ENCODE measurements at places on chromosomes 12 and 14.

GRCh38 chr12:120686151-120686689 lies 729 bp upstream of the MLEC start:
- peak; percentile 95 for DNase-seq

- no peak for DNase-seq
Observed at GRCh38 chr12:131644481-131644880, 66.4 kb upstream of the SFSWAP start.

- DNase-seq, result no peak
Observed at GRCh38 chr12:123944696-123945095, 27.9 kb downstream of the CCDC92 start.

GRCh38 chr14:78631551-78631950 lies 461.4 kb downstream of the NRXN3 start:
- DNase-seq, result no peak

DNA sequence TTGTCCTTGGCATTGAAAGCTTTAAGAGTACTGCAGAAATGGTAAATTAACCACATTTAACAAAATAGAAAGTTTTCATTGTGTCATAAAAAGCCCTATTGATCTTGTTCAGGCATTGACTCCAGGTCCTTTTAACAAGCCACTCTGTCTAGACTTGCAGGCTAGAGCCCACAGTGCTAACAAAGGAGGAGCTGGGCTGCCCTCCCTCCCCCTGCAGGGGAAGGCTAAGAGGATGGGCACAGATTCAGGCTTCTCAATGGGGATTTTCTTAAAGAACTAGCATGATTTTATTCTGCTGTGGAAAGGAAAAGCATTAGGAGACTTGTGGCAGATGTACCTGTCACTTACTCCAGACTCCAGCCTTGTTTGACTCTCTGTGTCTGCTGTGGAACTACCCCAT lies 463.6 kb downstream of the NRXN3 start:
- DNase-seq, result peak; percentile 32

DNA sequence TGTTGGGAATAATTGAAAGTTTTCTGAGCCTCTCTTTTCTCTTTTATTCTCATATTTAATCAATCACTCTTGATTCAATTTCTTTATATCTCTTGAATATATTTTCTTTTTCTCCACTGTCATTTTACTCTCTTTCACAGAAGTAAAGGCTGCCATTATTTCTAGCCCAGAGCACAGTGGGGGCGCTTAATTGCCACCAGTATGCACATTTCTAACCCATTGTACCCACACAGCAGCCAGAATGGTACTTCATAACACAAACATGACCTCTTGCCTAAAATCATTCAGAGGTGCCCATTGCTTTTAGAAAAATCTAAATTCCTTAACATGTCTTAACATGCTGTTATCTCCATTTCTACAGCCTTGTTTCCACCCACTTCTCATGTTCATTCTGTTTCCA lies 190.2 kb upstream of the LMO3 start:
- DNase-seq, result no peak

GRCh38 chr12:14366209-14367039 lies 942 bp downstream of the ATF7IP start:
- DNase-seq, result peak; percentile 24

DNA sequence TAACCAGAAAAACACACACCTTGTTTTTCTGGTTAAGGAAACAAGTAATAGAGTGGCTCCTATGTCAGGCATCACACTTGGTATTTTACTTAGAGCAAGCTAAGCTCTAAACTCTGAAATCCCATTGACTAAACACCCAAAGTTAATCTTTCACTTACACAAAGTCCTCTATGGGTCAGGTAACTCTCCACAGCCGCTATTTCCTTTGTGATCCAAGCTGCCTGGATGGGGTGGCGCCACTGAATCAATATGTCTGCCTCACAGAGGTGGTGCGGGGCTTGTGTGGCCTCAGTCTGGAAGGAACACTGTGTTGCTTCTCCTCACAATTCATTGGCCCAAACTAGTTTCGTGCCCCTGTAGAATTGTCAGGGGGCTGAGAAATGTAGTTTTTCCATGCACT lies 160.0 kb upstream of the E2F7 start:
- DNase-seq, result no peak

GRCh38 chr14:57391517-57392195 lies 1.3 kb downstream of the NAA30 start:
- DNase-seq, result no peak

DNA sequence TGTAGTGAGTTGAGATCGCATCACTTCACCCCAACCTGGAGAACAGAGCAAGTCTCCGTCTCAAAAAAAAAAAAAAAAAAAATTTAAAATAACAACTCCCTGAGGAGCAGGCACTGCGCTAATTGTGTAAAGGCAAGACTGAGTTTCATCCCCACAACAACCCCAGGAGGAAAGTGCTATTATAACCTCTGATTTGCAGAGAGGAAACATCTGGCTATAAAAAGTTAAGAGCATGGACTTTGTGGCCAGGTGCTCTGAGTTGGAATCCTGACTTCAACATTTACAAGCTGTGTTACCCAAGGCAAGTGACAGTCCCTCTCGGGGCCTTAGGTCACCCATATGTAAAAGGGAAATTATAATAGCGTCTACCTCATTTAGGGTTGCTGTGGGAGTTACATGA lies 76.0 kb upstream of the MYL2 start:
- DNase-seq, result no peak

- DNase-seq, result no peak
Observed at GRCh38 chr14:101071493-101071906, 168.0 kb upstream of the RTL1 start.

DNA sequence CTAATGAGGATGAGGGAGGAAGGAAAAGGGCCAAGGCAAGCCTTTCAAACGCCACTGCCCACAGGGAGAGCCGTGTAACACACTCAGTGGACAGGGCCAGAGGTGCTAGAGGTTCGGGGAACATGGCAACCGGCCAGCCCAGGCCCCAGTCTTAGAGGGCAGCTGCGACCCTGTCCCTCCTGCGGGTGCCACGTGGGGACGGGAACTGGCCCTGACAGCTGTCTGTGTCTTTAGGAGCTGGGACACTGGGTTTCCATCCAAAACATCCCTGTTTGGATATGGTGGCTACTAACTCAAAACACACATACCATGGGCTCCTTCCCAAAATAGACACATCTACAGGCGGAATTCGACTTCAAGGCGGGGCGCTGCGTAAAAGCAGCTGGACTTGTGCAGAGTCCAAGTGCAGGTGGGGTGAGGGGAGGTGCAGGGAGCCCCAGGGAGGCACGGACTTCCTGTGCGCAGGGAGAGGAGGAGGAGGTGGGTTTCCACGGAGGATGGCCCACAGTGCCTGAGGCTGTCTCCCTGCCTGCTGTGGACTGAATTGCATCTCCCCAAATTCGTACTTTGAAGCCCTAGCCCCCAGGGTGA lies 184.7 kb downstream of the PIWIL1 start:
- DNase-seq, result no peak

DNA sequence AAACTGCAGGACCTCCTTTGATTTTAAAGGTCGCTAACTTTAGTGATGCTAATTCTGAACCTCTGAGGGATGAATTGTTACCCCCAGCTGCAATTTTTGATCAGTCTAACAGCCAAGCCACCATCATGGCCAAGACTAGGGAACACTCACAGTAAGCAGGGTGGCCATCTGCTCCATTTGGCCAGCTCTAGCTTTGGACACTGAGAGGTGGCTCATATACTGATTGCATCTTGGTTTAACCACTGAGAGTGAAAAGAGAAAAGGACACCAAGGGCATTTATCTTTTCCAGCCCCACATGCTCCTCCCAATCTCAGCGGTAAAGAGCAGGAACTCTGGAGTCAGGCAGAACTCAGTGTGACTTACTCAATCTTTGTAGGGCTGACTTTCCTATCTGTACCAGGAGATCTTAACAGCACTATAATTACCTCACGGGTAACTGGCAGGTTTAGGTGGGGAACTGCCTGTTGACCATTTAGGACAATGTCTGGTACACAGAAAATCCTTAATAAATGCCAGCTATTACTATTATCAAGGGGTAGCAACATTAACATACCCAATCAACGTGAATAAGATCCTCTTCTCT lies 6.2 kb downstream of the LPCAT3 start:
- no peak for DNase-seq

GRCh38 chr14:60220917-60221316 lies 28.1 kb upstream of the PPM1A start:
- no peak for DNase-seq

- DNase-seq, result no peak
Observed at GRCh38 chr14:31479027-31479426, 8.8 kb downstream of the GPR33 start.

DNA sequence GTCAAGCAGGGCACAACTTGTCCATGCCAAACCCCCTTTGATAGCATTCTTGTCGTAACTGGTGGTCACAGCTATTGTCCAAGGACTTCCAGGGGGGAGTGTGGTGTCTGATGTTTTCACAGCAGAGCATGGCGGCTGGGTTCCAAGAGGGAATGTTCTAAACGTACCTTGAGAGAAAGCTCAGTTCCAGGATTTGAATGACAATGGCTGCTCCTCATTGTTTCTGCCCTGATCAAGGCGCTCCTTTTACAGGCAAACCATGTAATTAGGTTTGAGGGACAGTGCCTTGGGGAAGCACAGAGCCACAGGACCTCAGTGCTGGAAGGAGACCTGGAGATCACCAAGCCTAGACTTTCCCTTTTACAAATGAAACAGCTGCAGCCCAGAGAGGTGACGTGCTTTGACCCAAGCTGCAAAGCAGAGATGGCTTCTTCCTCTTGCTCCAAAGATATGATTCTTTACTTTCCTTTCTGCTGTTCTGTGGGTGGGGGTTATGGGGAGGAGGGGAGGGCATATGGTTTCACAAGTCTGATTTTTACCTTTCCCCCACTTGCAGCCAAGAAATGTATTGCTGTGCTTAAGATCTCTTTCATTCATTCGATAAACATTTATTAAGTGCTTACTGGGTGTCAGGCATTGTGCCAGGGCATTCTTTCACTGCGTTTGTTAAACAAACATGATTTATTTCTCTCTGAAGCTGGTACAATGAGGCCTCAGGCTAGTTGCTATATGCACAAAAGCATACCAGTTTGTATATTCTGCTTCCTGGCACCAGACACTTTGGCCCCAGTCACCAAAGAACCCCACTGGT lies 172.8 kb downstream of the KTN1 start:
- no peak for DNase-seq

DNA sequence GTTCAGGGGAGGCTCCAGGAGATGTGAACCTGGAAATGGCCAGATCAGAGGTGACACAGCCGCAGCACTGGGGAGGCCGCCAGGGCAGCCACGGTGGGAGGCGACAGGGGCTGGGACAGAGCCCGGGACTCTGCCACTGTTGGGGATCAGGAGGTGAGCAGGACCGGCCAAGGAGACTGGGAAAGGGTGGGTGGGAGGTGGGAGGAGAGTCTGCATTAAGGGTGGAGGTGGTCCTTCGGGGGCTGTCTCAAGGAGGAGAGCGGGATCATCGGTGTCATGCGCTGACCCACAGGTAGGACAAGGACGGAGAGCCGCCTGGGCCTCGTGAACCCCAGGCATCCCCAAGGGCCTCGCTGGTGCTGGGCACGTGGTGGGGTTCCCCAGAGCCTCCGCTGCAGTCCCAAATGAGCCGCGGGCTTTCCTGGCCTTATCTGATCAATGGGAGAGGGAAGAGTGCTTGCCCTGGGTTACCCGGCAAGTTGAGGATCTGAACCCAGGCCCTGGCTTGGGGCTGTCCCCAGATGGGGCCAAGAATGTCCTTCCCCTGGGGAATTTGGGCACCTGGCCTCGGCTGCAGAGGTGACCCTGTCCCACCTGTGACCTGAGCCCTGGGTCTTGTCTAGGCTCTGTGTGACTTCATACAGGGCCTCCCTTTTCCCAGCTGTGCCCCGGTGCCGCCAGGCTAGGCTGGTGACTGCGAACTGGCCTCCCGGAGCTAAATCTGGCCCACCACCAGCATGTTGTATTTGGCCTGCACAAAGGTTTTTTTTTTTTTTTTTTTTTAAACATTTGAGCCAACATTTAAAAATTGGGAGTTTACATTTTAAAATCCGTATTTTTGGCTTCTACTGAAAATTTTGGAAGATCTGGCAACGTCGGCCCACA lies 13.2 kb downstream of the BEGAIN start:
- DNase-seq, result no peak

GRCh38 chr12:57535764-57536596 lies 11.0 kb downstream of the DCTN2 start:
- no peak for DNase-seq

GRCh38 chr12:27780612-27781408 lies 774 bp upstream of the MANSC4 start:
- DNase-seq, result peak; percentile 2

DNA sequence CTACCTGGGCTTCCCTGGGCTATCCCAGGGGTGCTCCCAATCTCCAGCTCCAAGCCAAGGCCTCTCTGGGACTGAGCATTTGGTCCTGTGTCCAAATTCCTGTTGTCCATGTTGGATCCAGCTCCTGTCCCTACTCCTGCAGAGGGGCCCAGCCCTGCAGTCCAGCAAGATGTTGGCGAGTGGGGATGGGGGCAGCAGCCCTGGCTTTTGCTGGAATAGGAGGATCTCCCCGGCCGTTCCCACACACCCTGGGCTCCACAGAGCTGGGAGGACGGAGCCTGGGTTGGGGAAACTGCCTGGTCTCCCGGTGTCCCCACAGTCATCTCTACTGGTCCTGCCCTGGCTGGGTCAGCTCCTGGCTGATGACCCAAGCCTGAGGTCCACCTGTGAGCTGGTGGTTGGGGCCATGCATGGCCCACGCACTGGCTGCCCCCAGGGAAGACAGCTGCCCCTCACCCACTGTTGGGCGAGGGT lies 219.6 kb upstream of the C14orf180 start:
- DNase-seq, result no peak

- DNase-seq, result no peak
Observed at GRCh38 chr14:88037325-88037724, 32.4 kb downstream of the GPR65 start.

DNA sequence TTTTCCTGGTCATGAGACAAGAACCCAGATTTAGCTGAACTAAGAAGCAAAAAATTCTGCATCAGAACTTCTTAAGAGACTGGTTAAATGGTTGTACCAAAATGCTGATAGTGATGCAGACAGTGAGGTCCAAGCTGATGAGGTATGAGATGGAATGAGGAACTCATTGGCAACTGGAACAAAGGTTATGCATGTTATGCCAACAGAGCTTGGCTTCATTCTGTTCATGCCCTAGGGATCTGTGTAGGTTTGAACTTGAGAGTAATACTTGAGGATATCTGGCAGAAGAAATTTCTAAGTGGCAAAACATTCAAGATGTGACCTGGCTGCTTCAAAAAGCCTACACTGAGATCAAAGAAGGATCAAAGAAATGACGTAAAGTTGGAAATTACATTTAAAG lies 398.0 kb downstream of the FSCB start:
- DNase-seq, result no peak

- no peak for DNase-seq
Observed at GRCh38 chr14:56213306-56213705, 95.1 kb downstream of the PELI2 start.

GRCh38 chr14:35952584-35952983 lies 126.4 kb downstream of the BRMS1L start:
- no peak for DNase-seq

- DNase-seq, result no peak
Observed at GRCh38 chr12:28239918-28240317, 49.7 kb downstream of the CCDC91 start.

GRCh38 chr14:88384718-88385117 lies 739 bp upstream of the SPATA7 start:
- no peak for DNase-seq

DNA sequence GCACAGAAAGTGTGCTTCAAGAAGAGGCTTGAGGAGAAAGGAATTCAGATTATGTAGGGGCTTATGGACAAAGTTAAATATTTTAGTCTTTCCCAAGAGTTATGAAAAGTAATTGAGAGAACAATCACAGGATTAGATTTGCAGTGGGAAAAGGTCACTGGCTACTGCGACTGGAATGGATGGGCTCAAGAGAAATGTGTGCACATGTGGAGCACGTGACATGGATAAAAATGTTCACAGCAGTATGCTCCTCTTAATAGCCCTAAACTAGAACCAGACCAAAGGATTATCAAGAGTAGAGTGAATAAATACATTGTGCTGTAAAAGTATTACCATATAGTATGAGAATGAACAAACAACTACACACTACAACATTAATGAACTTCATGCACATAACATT lies 78.1 kb downstream of the ABCD2 start:
- no peak for DNase-seq

Measured in NCI-H1092 (cell line).